ENCODE measurements at places on chromosomes 5 and 9. TPM values are rescaled to one million over a fixed set of nuclear protein-coding genes. Genes with fewer than 3 reads are reported as not detected.

- H3K4me3 ChIP-seq, result no peak overlapping the region
- no peak for DNase-seq
- H3K27me3 ChIP-seq, result no peaks in the 10 kb centered on the region
- H3K36me3 ChIP-seq, result peaks cover 12% of the 10 kb centered on the region
These were observed 75.2 kb downstream of the PHF2 start for GRCh38 chr9:93651521-93651950.

The SOX30 gene
- total RNA-seq, result 0.29 TPM

The ZNF883 gene
- not detected for total RNA-seq

- H3K27me3 ChIP-seq, result peaks cover 9% of the 10 kb centered on the region
- no peak overlapping the region for H3K4me3 ChIP-seq
These were observed 15.0 kb downstream of the MAMDC2 start for GRCh38 chr9:70058569-70059116.

The WNK2 gene
- 2.2 TPM for total RNA-seq

GRCh38 chr9:116081435-116082115 lies 72.0 kb upstream of the PAPPA start:
- no peak overlapping the region for H3K27ac ChIP-seq
- no peaks in the 10 kb centered on the region for H3K36me3 ChIP-seq
- H3K4me1 ChIP-seq, result no peaks in the 10 kb centered on the region
- H3K27me3 ChIP-seq, result no peaks in the 10 kb centered on the region
- no peak for DNase-seq

DNA sequence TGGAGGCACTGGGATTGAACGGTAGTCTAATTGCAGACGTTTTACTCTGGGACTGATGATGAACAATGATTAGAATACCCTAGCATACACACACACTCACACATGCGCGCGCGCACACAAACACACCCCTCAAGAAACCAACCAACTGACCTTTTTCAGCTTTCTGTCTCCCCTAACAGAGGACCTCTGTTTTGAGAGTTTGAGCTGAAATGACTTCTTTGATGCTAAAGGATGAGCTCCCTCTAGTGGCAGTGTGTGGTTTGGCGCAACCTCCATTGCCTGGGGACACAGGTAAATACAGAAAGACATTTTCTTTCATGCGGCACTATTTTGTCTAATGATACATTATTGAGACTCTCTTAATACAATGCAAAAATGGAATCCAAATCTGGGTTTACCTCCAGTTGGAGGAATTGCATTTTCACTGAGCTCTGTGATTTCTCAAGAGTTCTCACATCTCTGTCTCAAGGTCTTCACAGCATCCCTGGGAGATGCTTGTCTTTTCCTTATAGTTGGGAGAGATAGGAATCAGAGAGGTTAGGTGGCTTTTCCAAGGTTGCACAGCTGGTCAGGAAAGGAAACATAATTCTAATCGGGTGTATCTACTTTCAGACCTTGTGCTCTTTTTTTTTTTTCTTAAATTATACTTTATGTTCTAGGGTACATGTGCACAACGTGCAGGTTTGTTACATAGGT lies 187.5 kb downstream of the TMEM38B start:
- no peaks in the 10 kb centered on the region for H3K36me3 ChIP-seq
- H3K4me3 ChIP-seq, result no peak overlapping the region
- peak; percentile 52 for DNase-seq
- H3K27me3 ChIP-seq, result peaks cover 14% of the 10 kb centered on the region

DNA sequence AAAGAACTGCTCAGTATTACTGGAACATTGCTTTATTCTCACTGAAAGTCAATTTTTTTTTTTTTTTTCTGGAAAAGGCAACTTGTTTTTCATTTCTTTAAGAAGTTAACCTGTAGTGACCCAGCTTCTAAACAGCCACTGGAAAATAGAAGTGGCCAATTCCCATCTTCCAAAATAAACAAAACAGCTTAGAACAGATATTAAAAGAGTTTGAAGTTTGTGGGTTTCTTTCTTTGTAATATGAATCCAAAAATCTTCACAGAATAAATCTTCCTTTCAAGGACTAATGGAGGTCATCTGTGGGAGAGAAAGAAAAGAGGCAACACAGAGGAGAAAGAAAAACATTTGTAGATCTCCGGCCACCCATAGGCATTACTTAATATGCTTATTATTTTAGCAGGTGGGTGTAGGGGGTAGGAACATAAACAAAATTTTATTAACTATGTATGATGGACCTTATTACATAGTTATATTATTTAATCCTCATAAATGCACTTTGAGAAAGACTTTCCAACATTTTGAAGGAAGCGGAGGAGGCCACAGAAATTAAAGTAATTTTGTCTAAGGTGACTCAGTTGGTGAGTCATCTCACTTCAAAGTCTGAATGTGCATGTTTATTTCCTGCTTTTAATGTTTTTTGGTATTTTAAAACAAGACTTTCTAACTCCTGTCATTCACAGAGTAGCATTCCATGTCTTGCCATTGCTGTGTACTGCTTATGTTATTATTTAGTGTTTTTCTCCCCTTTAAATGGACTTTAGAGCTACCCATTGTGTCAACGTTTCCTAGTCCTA lies 1791.8 kb upstream of the WWC1 start:
- no peaks in the 10 kb centered on the region for H3K4me1 ChIP-seq
- no peak for DNase-seq
- H3K27ac ChIP-seq, result no peak overlapping the region
- H3K27me3 ChIP-seq, result no peaks in the 10 kb centered on the region
- H3K36me3 ChIP-seq, result no peaks in the 10 kb centered on the region
- no peak overlapping the region for H3K4me3 ChIP-seq

- H3K4me1 ChIP-seq, result peaks cover 7% of the 10 kb centered on the region
- H3K27me3 ChIP-seq, result peaks cover 21% of the 10 kb centered on the region
- H3K4me3 ChIP-seq, result no peak overlapping the region
- no peak overlapping the region for H3K27ac ChIP-seq
- H3K36me3 ChIP-seq, result peaks cover 14% of the 10 kb centered on the region
These were observed 60.4 kb upstream of the ERCC6L2 start for GRCh38 chr9:95815133-95815532.

DNA sequence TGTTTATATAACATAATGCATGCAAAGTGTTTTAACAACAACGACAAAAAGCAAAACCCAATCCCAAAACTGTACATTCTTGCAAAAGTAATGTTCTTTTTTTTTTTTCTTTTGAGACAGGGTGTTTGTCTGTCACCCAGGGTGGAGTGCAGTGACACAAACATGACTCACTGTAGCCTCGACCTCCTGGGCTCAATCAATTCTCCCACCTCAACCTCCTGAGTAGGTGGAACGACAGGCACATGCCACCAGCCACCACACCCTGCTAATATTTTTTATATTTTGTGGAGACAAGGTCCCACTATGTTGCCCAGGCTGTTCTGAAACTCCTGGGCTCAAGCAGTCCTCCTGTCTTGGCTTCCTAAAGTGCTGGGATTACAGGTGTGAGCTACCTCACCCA lies 13.6 kb upstream of the HAVCR1 start:
- peaks cover 50% of the 10 kb centered on the region for H3K4me1 ChIP-seq
- no peaks in the 10 kb centered on the region for H3K27me3 ChIP-seq
- peak overlapping the region; percentile 49 for H3K27ac ChIP-seq
- no peak overlapping the region for H3K4me3 ChIP-seq
- DNase-seq, result no peak

DNA sequence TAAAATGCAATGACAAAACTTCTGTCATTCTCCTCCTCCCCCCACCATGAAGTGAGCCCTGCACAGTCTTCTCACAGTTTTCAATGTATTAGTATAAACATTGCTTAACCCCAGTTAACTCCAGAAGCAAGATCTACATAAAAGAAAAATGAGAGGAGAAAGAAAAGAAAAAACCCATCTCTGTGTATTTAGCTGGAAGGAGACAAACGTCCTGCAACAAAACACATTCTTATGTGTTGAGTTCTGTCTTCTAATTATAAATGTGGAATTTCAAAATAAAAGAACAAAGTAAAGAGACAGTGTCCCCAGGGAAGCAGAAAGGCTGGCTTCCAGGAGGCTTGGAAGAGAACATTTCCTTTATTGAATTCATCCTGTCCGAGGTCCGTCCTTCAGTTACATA lies 491.9 kb upstream of the TUSC1 start:
- no peaks in the 10 kb centered on the region for H3K36me3 ChIP-seq
- H3K4me1 ChIP-seq, result no peaks in the 10 kb centered on the region
- no peak for DNase-seq
- H3K27ac ChIP-seq, result no peak overlapping the region
- no peaks in the 10 kb centered on the region for H3K27me3 ChIP-seq
- H3K4me3 ChIP-seq, result no peak overlapping the region

The GABRA1 gene
- total RNA-seq, result not detected

- H3K36me3 ChIP-seq, result peaks cover 6% of the 10 kb centered on the region
- H3K4me3 ChIP-seq, result no peak overlapping the region
- peaks cover 37% of the 10 kb centered on the region for H3K27me3 ChIP-seq
- peaks cover 8% of the 10 kb centered on the region for H3K4me1 ChIP-seq
These were observed 5.3 kb downstream of the NTNG2 start for GRCh38 chr9:132167192-132167591.

The LHX3 gene
- total RNA-seq, result not detected

The PCBD2 gene
- 13.5 TPM for total RNA-seq

The FSTL4 gene
- not detected for total RNA-seq

DNA sequence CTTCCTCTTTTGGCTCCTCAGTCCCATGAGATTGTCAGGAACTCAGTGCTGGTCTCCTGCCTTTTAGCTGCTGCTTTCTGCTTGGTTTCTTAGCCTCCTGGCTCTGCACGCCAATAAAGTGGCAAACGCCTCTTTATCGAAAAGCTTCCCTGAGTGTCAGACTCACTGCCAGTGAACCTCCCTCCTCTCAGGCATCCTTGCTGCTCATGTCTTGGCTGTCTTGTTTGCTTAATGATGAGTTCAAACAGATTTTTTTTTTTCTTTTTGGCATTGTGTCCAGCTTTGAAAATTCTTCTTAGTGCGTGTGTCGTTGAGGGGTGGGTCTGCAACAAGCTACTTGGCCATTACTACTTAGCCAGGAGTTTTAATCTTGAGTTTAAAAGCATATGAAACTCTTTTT lies 14.9 kb downstream of the RASGRF2 start:
- no peak for DNase-seq
- no peak overlapping the region for H3K27ac ChIP-seq
- H3K27me3 ChIP-seq, result no peaks in the 10 kb centered on the region
- no peak overlapping the region for H3K4me3 ChIP-seq
- peaks cover 10% of the 10 kb centered on the region for H3K36me3 ChIP-seq

- no peak overlapping the region for H3K27ac ChIP-seq
- peak; percentile 65 for DNase-seq
- H3K27me3 ChIP-seq, result peaks cover 30% of the 10 kb centered on the region
- peaks cover 8% of the 10 kb centered on the region for H3K4me1 ChIP-seq
These were observed 18.9 kb upstream of the SPTLC1 start for GRCh38 chr9:92133949-92134604.

GRCh38 chr5:150653145-150653761 lies 7.8 kb upstream of the MYOZ3 start:
- no peak overlapping the region for H3K4me3 ChIP-seq
- no peak overlapping the region for H3K27ac ChIP-seq
- H3K36me3 ChIP-seq, result no peaks in the 10 kb centered on the region
- peaks cover 15% of the 10 kb centered on the region for H3K27me3 ChIP-seq
- H3K4me1 ChIP-seq, result peaks cover 7% of the 10 kb centered on the region

The IL13 gene
- 308 TPM for total RNA-seq

- H3K27ac ChIP-seq, result no peak overlapping the region
- no peaks in the 10 kb centered on the region for H3K36me3 ChIP-seq
- H3K4me1 ChIP-seq, result no peaks in the 10 kb centered on the region
- no peak for DNase-seq
- no peak overlapping the region for H3K4me3 ChIP-seq
- peaks cover 2% of the 10 kb centered on the region for H3K27me3 ChIP-seq
These were observed 350.0 kb upstream of the ISL1 start for GRCh38 chr5:51033215-51033614.

The RGS3 gene
- 122 TPM for total RNA-seq

DNA sequence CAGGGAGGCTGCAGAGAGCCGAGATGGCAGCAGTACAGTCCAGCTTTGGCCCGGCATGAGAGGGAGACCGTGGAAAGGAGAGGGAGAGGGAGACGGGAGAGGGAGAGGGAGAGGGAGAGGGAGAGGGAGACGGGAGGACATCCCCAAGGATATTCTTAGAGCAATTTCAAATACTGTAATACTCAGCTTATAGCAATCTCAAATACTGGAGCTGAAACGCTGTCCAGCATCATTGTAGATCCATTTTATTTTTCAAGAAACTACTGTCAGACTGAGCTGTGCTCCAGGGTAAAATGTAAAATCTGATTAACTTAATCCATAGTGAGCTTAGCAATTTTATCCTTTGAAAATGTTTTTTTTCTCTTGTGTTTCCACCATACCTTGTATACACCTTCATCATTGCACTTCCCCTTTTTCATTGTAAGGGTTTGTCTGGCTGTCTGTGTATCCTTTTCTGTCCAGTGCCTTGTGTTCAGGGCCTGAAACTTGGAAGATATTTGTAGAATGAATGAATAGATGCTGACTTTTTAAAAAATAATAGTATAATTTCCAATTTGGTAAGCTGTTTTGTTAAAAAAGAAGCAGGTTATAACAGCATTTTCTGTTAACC lies 64.0 kb upstream of the LRRC70 start:
- no peak overlapping the region for H3K27ac ChIP-seq
- no peak overlapping the region for H3K4me3 ChIP-seq
- DNase-seq, result no peak
- H3K36me3 ChIP-seq, result peaks cover 5% of the 10 kb centered on the region
- H3K27me3 ChIP-seq, result no peaks in the 10 kb centered on the region

The RAPGEF6 gene
- total RNA-seq, result 36.7 TPM

The ESM1 gene
- total RNA-seq, result not detected

DNA sequence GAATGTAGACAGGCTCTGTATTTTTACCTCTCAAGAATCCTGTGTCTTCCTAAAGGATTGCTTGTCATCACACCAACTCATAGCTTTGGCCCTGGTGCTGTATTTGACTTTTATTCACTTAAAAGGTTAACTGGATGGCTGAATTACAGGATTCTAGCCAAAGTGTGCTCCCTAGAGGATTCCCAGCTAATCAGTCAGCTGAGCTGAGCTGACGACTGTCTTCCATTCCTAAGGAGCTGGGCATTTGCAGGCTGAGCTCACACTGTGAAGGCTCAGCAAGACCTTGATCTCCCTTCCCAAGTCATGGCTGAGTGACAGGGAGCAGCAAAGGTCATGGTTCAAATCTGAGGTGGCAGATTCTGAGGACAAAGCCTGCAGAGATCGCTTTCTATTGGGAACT lies 59.0 kb upstream of the PALM2AKAP2 start:
- H3K4me3 ChIP-seq, result no peak overlapping the region
- no peaks in the 10 kb centered on the region for H3K4me1 ChIP-seq
- no peak overlapping the region for H3K27ac ChIP-seq
- H3K27me3 ChIP-seq, result peaks cover 12% of the 10 kb centered on the region
- DNase-seq, result no peak

DNA sequence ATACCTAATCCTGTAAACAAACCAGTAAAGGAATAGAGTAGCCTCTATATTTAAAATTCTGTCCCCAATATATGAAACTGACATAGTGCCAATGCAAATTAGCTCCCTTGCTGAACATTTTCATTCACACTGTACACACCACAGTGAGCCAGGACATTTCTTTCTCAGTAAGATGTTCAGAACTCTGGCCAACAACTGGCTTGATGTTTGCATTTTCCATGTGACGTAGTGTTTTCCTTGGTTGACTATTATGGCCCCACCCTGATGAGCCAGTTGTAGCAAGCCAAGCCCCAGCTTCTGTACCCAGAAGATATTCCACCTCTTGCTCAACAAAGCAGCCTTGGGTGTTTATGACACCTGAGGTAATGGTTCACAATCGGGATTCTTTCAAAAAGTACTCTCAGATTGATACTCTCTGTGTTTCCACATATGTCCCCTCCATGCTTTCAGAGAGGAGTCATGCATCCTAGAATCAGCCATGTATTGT lies 17.7 kb upstream of the ANXA1 start:
- DNase-seq, result no peak
- peaks cover 33% of the 10 kb centered on the region for H3K4me1 ChIP-seq
- H3K4me3 ChIP-seq, result peak overlapping the region; percentile 15

Measured in activated T-helper 1 cell treated with anti-CD3 and anti-CD28 coated beads, Interleukin-12 subunit alpha, Interleukin-12 subunit beta, Interleukin-2, Interleukin-4 antibody, amounts not matched to agents 30 ng/mL and 10 ng/mL and 1 ng/mL, durations not matched to agents 14 hours and 24 hours and 36 hours (primary cell).